Suprapubic skin (tissue), 4 donors: ENCODE measurements at places on chromosomes 5 and 9. TPM values are rescaled to one million over a fixed set of nuclear protein-coding genes. Genes with fewer than 3 reads are reported as not detected.

DNA sequence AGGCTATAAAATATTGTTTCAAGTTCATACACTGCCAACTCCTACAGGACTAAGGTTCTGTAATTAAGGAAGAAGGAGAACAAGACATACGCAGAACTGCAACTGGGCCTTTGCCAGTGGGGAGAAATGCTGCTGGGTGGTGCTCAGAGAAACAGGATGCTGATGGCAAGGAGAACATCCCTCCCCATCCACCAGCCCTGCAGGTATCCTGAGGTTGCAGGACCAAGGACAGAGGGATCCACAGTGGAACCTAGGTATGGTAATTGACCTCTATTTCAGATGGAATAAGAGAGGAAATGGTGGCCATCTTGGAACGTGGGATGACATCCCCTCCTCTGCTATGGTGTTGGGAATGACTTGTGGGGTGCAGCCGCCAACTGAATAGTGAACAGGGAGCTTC, 206.3 kb upstream of the S1PR3 start:
- H3K4me1 ChIP-seq, result no peaks in the 10 kb centered on the region
- no peak overlapping the region for H3K4me3 ChIP-seq
- no peaks in the 10 kb centered on the region for H3K36me3 ChIP-seq
- H3K27me3 ChIP-seq, result no peaks in the 10 kb centered on the region

SIGMAR1 gene
- 110 TPM for total RNA-seq

GRCh38 chr9:68654075-68654474, 51.0 kb upstream of the PIP5K1B start:
- H3K27me3 ChIP-seq, result no peaks in the 10 kb centered on the region
- DNase-seq, result no peak
- H3K36me3 ChIP-seq, result no peaks in the 10 kb centered on the region
- no peak overlapping the region for H3K27ac ChIP-seq
- no peak overlapping the region for H3K4me3 ChIP-seq

GRCh38 chr5:119966028-119966427, 336.7 kb downstream of the FAM170A start:
- no peak for DNase-seq
- no peaks in the 10 kb centered on the region for H3K36me3 ChIP-seq
- no peak overlapping the region for H3K4me3 ChIP-seq
- H3K4me1 ChIP-seq, result no peaks in the 10 kb centered on the region
- no peaks in the 10 kb centered on the region for H3K27me3 ChIP-seq

DNA sequence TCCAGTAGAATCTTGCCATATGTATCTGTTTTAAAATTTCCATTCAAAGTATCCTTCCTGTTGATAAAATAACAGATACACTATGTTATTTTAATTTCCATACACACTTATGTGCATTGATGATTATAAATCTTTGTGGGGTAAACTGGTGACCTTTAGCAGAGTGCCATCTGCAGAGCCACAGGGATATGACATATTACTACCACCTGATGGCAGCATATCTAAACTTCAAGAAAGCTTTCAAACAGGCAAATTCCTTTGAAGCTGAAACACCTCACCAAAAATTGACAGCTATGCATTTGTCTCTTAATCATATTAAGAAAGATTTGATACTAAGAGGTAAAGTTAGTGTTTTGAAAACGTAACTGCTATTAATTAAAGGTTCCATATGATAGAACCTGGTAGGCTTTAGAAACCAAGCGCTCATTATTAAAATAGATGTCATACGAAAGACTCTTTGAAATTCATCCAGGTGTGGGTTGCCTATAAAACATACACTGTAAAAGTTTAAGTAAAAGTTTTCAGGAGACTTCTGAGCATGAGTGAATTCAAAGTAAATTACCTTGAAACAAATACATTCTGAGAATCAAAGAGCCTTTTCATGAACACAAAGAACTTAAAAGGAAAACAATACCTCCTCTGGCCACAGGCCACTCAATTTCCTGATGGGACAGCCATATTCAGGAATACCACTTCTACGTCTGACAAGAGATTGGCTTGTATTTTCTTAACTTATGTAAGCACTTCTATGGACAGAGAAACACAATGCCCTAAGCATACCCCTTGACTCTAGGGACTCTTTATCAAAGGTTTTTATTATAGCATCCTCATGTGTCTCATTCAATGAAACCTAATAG, 93.3 kb downstream of the KIAA0825 start:
- H3K27me3 ChIP-seq, result no peaks in the 10 kb centered on the region
- no peak for DNase-seq
- H3K4me1 ChIP-seq, result no peaks in the 10 kb centered on the region
- H3K4me3 ChIP-seq, result no peak overlapping the region
- no peaks in the 10 kb centered on the region for H3K36me3 ChIP-seq

GRCh38 chr9:130981756-130982137, 27.2 kb upstream of the LAMC3 start:
- DNase-seq, result no peak
- no peaks in the 10 kb centered on the region for H3K36me3 ChIP-seq
- peaks cover 16% of the 10 kb centered on the region for H3K27me3 ChIP-seq
- no peak overlapping the region for H3K27ac ChIP-seq
- H3K4me3 ChIP-seq, result no peak overlapping the region

DNA sequence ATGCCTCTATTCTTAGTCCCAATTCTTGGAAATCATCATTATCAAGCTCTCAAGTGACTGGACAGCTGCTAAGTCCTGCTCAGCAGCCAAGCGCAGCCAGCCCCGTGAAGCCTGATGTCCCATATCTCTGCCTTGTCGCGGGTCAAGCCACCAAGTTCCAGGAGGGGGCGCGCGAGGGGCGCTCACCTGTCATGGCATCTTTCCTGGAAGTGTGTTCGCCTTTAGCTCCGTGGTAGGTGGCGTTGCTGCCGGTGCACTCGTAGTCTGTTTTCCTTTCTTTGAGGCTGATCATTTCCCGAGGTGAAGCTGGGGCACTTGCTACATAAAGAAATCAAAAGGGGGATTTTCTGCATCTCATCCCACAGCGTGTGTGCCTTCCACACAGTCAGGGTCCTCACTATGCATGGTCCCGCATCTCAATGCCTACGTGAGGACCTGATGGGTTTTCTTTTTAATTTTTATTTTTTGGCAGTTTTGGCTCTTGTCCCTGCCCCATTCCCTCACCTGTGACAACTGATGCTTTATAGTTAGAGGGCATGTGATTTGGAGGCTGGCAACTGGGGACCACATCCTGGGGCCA, 227.0 kb upstream of the DAP start:
- H3K36me3 ChIP-seq, result no peaks in the 10 kb centered on the region

DNA sequence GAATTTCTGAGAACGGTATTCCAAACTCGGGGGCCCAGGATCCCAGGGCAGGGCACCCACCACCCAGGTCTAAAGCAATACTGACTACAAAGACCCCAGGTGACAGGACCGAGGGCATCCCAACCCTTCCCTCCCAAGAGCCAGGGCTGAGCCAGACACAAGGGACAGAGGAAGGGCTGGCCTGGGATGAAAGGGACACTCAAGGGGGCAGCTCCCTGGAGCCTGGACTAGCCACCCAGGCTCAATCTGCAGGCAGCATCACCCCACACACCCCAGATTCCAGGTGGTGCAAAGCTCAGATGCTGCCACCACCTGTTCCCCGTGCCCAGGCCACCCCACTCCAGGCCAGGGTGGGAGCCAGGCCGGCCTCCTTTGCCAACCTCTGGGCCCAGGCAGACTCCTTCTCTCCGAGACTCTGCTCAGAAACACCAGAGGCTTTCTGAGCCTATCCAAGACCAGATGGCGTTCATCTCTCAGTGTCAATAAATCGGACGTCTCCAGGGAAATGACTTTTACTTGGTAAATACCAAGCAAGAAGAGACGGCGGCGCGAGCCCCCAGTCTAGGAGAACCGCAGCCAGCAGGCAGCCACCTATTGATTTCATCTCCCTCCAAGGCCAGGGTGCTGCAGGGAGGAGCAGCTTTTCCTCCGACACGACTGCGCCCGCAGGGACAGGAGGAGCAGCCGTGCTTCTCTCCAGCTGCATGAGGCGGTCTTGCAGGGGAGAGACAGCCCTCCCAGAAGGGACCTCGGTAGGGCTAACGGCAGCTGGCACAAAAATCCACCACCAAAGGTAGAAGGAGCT, 94.1 kb upstream of the ADAMTS2 start:
- H3K27ac ChIP-seq, result no peak overlapping the region
- H3K4me3 ChIP-seq, result no peak overlapping the region
- no peaks in the 10 kb centered on the region for H3K4me1 ChIP-seq
- H3K36me3 ChIP-seq, result no peaks in the 10 kb centered on the region
- DNase-seq, result no peak
- peaks cover 18% of the 10 kb centered on the region for H3K27me3 ChIP-seq

- DNase-seq, result no peak
- no peaks in the 10 kb centered on the region for H3K27me3 ChIP-seq
- no peak overlapping the region for H3K4me3 ChIP-seq
Observed at GRCh38 chr5:89147031-89147430, 264.0 kb upstream of the MEF2C start.
